Femur (tissue), 1 donor: ENCODE measurements at places on chromosomes 4 and X.
A peak's percentile ranks its signal among the peaks of the same experiment; 100 is the strongest.

- no peak for DNase-seq
These were observed 138.5 kb upstream of the ZIC3 start for GRCh38 chrX:137427426-137427778.

DNA sequence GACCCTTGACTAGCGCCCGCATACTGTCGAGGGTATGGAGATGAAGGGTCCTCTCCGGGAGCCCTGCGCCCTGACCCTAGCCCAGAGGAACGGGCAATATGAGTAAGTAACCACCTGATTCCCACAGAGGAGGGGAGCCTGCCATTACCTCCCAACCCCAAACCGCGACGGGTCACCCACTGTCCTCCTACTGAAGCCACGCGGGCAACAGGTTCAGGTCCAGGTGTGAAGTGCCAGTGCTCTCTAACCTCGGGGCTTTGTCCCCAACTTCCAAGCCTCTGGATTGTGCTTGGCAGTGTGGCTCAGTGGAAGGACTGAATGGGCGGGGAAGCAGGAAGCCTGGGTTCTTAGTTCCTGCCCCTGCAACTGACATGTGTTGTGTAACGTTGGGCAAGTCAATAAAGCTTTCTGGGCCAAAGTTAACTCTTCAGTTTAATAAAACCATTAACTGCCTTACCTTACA, 694 bp downstream of the OCRL start:
- peak; percentile 19 for DNase-seq

DNA sequence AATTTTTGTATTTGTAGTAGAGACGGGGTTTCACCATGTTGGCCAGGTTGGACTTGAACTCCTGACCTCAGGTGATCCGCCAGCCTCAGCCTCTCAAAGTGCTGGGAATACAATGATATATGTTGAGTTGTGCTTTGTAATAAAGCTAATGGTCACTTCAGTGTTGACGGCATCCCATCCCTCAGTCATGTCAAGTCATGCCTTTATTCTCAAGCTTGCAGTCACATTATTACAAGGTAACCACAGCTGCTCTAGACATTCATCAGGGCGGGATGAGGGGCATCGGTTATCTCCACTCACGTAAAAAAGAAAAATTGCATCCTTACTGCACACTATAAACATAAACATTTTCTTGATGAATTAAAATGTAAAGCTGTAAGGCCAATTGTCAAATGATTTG, 12.8 kb upstream of the FAT1 start:
- DNase-seq, result no peak

DNA sequence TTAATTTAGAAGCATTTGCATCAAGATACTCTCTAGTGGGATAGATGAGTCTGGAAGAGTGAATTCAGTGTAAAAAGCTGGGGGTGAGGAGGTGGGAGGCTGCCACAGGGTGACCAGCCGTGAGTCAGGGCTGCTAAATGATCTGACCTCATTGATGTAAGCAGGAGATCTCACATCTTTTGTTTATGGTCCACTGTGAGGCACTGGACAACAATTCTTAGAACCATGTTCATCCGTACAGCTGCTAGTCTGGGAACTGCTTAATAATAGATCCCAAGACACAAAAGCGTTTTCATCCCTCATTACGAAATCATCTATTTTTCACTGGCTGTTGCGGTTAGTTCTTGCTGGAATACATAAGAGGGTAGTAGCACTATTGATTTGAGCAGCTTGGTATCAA, 14.1 kb downstream of the KLF3 start:
- no peak for DNase-seq

DNA sequence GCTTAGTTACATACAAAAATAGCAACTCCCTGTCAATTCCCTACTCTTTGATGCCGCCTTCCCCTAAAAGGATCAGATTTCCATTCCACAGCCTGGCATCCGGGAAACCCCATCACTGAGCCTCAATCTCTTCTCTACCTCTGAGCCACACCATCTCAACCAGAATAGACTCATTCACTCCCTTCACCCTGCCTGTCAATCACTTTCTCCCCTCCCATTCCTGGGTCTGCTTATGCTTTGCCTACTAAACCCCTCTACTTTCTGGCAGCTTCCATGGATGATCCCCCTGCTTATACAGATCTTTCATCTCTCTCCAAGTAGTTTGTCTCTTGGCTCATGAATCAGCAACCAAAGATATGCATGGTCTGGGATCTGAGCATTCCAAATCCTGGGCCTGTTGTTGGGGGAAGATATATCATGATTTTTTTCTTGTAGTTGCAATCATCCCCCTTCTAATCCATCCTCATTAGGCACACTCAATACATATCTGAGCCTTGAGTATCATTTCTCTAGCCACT, 2.6 kb downstream of the AMER1 start:
- no peak for DNase-seq
